ENCODE measurements at places on chromosomes 1 and 21. TPM values are rescaled to one million over a fixed set of nuclear protein-coding genes. Genes with fewer than 3 reads are reported as not detected.

LCE1F gene
- not detected for total RNA-seq

OR2M3 gene
- not detected for total RNA-seq

LIN28A gene
- not detected for total RNA-seq

KLF17 gene
- 0.37 TPM for total RNA-seq

RAB3B gene
- 4.1 TPM for total RNA-seq

KIF26B gene
- under 0.01 TPM for total RNA-seq

FAM177B gene
- total RNA-seq: not detected

PRKAB2 gene
- total RNA-seq: 10.4 TPM

NMNAT1 gene
- total RNA-seq: 9.2 TPM

WASF2 gene
- 16.9 TPM for total RNA-seq

WNT2B gene
- 2.0 TPM for total RNA-seq

CASZ1 gene
- total RNA-seq: under 0.01 TPM

IL12RB2 gene
- total RNA-seq: 0.20 TPM

CLCA4 gene
- not detected for total RNA-seq

ADAMTSL4 gene
- 36.2 TPM for total RNA-seq

NEK7 gene
- total RNA-seq: 42.6 TPM

OR2L3 gene
- not detected for total RNA-seq

KCNJ9 gene
- total RNA-seq: under 0.01 TPM

CLDN14 gene
- total RNA-seq: not detected

ELOVL1 gene
- total RNA-seq: 54.0 TPM

KIF17 gene
- not detected for total RNA-seq

GBP5 gene
- not detected for total RNA-seq

TMEM240 gene
- 3.1 TPM for total RNA-seq

USP16 gene
- 37.3 TPM for total RNA-seq

All from subcutaneous preadipocyte (primary cell).